Left kidney (tissue), 8 donors: ENCODE measurements at places on chromosomes 1 and 21.

DNA sequence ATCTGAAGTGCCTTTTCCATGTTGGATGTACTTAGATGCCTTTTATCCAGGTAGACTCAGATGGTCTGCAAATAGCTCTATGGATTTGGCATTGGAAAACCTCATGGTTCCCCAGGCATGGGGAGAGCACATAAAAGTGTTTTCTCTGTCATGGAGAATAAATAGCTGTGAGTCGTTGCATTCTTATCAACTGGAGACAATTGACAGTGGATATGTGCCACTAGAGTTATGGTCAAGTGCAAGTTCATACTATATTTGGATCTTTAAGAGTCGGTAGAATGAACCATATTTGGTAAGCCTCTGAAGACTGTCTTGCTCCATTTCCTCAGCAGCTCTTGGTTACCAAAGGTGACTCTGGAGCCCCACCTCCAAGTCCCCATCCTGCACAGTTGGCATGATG lies 83.7 kb downstream of the ROR1 start:
- DNase-seq, result no peak

GRCh38 chr1:26856604-26857469 lies 6.1 kb upstream of the SFN start:
- no peak for DNase-seq

GRCh38 chr1:173590557-173590956 lies 12.3 kb downstream of the SLC9C2 start:
- DNase-seq, result no peak

- DNase-seq, result no peak
Measured at GRCh38 chr1:65395887-65396612, 24.4 kb upstream of the LEPR start.

DNA sequence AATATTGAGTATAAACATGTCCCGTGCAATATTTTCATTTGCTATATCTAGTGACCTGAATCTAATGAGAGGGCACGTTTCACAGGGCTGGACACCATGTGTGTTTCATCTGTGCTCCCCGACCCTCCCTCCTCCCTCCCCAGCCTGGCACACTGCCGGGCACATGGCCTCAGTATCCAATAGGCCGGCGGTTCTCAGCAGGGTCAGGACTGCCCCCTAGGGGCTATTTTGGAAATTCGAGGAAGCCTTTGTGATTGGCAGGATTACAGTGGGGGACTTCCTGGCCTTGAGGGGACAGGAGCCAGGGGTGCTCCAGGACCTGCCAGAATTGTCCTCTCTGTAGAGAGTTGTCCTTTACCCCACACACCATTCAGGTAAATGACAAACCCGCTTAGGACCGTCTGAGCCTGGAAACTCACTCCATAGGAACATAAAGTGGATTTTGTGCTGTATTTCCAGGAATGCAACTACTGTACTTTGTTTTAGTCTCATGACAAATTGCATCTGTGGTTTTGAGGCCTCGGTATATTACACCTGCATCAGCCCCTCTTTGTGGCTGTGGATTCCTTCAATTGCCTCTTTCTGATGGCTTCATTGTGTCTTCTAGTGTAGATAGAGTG lies 109.5 kb upstream of the SIM2 start:
- DNase-seq, result peak; percentile 55

GRCh38 chr1:11977625-11978024 lies 2.6 kb upstream of the MFN2 start:
- no peak for DNase-seq

GRCh38 chr1:196361112-196361714 lies 247.0 kb downstream of the KCNT2 start:
- no peak for DNase-seq

DNA sequence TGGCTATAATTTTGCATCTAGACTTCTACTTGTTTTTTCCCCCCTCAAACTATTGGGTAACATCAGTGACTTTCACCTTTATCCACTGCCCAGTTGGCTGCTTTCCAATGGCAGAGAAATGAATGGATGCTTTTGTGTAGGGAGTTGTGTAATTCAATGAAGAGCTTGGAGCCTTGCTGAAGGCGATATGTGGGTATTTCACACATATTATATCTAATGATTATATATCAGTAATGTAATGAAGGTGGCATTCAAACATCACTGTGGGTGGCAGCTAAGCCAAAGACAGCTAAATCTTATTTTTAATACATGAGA lies 81.2 kb downstream of the TGFB2 start:
- no peak for DNase-seq

DNA sequence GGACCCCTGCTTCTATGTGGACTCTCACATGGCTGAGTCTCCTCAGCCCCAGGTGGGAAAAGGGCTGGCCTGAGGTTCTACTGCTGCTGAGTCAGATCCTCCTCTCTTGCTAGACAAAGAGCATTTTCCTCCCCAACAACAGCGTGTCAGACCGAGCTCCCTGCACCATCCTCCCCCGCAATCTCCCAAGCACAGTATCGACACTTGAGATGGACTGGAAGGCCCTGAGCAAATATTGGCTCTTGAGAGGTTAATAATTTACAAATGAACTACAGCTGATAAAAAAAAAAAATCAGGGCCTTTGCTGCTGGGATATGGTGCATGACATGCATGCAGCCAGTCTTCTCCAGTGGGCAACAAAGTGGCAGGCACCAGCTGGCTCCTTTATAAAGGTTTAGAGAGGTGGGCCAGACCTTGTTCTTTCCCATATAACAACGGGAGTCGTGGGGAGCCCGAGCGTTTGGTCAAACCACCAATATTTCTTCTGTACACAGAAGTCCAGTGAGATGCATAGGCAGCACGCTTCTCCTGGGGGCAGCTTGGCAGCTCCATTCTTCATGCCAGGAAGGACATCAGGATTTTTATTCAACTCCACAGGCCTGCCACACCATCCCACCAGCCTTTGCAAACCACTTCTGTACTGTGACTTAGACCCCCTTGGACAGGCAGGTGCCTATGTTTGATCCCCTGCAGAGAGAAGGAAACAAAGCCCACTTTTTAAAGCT lies 55.4 kb upstream of the CAMK1G start:
- DNase-seq, result peak; percentile 32

DNA sequence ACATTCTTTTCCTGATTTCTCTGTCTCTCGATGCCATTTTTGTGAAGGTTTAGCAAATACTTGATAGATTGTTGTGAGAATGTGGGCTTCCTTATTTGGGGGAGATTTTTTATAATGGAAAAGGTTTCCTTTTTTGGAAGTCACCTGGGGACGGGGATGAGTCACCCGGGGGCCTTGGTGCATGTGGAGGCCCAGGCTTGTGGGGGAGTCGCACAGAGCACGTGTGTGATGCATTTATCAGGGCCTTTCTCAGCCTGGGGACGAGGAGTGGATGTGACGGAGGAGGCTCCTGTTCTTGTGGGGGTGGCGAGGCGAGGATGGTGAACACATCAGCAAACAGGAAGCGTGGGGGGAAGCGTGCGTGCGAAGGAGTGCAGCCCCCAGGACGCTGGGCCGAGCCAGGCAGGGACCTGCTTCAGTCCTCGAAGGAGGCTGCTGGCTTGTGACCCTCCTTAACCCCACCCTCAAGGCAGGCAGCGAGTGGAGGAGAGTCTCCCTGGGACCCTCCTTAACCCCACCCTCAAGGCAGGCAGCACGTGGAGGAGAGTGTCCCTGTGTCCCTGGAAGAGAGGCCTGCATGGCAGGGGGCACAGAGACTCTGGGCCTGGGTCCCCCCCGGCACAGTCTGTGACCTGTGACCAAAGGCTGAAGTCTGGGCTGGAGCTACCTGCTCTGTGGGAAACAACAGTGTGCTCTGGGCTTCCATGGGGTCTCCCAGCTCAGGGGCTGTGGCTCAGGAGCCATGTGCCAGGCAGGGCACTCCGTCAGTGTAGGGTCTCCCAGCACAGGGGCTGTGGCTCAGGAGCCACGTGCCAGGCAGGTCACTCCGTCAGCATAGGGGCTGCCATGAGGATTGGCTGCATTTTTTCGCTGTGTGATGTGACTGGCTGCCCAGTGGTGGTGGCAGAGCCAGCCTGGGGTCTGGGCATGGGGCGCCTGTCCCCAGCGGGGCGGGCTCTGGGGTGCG lies 57.2 kb downstream of the AGPAT3 start:
- DNase-seq, result peak; percentile 47

DNA sequence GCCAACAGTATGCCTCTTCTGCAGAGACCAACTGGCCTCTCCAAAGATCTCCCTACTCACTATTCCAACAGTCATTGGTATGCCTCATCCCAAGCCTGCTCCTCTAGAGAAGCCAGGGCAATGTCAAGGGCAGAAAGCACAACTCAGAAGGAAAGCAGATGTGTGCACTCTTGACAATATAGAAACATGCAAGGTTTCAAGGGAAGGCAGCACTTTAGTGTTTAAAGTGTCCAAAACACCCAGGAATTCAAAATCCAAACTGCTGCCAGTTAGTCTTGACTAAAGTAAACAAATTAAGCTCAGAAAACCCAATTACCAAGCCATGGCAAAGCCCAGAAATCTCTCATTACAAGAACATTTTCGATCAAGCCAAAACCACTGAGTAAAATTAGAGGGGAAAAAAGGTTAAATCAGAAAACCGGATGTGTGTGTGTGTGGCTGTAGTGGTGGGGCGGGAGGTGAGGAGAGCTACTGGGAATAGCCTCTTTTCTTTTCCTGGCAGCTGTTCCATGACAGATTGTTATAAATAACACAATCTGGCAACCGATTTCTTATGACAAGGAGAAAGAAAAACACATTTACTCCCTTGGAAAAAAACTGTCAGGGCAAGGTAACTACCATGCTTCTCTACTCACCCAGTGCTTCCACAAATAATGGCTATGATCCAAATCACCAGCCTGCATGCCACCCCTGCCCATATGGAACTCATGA lies 39.2 kb downstream of the EIF2B3 start:
- DNase-seq, result peak; percentile 21

DNA sequence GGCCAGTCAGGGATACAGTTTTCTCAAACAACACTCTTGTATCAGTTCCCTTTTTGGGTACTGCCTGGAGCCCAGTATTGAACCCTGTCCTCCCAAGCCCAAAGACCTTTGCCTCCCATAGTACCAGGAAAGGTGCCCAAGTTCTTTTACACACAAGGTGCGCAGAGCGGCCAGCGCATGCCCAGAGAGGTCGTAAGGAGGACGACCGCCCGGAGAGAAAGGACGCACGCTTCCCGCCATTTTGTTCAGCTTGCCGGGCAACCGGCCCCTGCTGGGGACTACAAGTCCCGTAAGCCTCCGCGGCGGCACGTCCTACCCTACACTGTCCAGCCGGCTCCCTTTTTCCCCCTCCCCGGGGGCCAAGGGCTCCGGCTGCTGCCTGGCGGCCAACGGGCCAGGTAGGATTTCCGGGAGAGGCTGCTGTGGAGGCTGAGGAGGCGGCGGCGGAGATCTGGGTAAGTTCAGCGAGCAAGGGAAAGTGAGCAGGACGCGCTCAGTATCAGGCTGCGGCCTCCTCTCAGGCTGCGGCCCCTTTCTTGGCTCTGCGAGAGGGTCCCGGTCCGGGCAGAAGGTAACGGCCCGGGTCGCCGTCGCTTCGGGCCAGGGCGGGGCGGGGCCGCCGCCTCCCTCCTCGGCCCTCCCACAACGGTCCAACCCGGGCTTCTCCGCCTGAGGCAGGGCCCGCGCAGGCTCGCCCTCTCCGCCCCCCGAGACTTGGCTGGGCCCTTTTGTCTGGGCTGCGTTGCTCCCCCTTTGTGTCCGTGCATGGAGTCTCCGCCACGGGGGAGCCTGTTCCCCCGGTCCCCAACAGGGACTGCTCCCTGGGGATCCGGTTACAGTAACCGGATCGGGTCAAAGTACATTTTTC lies at the start of gene PHACTR4:
PHACTR4 (plus strand) TSS at position 370 of the 868 bp plus-strand sequence. CDS start 37,708 bp downstream, outside the sequence.
- peak; percentile 93 for DNase-seq

GRCh38 chr1:178518894-178519293 lies 6.0 kb downstream of the TEX35 start:
- DNase-seq, result no peak

- DNase-seq, result no peak
Measured at GRCh38 chr1:186798960-186799688, 29.6 kb upstream of the PLA2G4A start.

DNA sequence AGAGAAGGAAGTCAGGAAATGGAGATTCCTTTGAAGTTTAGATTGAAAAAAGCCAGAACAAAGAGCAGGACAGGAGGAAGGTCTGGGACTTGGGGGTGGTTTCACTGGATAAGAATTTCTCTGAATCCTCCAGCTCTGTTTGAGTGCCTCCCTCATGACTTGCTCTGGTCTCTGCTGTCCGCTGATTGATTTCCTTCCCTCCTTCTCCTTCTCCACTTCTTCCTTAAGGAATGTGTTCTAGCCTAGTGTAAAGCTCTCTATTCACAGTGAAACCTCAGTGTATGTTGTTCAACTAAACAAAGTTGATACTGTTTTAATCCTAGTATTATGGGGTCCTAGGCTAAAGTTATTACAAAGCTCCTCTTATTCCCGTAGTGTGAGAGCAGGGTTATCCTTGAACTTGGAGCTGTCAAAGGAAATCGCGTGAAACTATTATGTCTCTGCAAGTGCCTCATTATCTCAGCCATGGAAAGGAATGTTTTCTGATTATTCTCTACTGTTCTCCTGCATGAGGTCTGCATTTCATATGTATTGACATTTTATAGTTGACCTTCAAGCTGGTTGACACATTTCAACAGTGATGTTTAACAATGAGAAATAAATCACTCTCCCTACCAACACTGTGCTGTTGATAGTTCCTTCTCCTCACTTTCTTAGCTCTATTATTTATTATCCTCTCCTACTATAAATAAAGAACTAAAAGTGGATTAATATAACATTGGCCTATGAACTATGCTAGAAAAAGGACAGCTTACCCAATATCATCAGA lies 82.7 kb upstream of the KCTD3 start:
- DNase-seq, result no peak

DNA sequence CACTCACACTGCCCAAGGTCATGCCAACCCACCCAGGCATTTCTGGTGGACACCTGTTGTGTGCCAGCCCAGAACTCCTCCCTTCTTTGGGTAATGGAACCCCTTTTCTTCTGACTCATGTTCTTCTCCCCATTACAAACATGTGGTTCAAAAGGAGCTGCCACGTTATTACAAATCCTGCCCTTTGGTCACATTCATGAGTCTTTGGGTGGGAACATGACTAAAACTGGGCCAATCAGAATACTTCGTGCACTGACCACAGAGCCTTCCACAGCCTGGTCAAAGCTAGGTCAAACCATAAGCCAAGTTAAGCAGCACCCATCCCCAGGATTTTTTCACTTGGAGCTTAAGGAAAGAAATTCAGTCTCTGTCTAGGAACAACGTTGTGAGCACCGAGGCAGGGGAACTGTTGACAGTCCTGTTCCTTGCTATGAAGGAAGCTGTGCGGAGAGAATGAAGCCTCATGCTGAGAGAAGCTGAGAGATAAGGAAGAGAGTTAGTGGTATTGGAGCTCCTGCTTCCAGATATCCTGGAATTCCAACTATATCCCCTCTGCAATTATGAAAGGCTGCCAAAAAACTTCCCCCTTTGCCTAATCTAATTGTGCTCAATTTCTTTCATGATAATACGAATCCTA lies 46.8 kb upstream of the DIPK1A start:
- DNase-seq, result no peak
